Psoas muscle (tissue), 8 donors: ENCODE measurements at places on chromosomes 1 and 21.

DNA sequence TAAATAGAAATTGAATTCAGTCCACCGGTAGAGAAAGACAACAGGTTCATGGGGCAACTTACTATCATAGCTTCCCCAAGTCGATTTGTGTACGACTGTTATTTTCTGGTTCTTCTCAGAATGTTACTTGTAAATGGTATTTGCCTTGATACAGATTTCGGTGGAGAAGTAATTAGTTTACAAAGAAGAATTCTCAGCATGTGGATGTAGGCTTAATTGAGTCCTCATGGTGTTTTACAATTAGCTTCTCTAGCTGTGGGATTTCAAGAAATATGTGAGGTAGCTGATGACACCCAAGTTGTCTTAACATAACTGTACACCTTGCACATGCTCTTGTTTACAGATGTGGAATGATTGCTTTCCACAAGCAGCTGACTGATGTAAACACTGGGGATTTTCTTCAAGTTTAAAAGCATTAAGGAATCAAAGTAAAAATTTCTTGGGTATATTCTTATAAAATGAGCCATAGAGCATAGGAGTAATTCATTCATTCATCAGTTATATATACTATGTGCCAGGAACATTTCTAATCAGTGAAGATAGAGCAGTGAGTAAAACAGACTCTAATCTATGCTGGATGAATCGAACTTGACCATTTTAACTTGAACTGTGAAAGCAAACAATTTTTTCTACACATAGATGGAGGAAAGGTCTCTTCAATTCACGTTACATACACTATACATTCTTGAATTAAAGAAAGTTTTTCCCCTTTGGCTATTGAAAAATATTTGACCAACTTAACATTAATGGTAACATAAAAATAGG, 1.4 kb downstream of the MACO1 start:
- DNase-seq, result no peak

GRCh38 chr1:2862814-2863647, 61.5 kb upstream of the TTC34 start:
- peak; percentile 4 for DNase-seq

- no peak for DNase-seq
Measured at GRCh38 chr1:13892671-13893325, 192.8 kb downstream of the PRDM2 start.

DNA sequence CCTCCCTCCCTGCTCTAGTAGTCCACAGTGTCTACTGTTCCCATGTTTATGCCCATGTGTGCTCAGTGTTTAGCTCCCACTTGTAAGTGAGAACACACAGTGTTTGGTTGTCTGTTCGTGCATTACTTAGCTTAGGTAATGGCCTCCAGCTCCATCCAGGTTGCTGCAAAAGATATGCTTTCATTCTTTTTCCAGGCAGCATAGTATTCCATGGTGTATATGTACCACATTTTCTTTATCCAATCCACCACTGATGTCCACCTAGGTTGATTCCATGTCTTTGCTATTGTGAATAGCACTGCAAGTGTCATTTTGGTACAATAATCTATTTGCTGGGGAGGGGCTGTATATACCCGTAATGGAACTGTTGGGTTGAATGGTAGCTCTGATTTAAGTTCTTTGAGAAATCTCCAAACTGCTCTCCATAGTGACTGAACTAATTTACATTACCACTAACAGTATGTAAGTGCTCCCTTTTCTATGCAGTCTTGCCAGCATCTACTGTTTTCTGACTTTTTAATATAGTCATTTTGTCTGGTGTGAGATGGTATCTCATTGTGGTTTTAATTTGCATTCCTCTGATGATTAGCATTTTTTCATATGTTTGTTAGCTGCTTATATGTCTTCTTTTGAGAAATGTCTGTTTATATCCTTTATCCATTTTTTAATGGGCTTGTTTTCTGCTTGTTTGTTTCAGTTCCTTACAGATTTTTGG, 191.9 kb upstream of the DMRTA2 start:
- no peak for DNase-seq

DNA sequence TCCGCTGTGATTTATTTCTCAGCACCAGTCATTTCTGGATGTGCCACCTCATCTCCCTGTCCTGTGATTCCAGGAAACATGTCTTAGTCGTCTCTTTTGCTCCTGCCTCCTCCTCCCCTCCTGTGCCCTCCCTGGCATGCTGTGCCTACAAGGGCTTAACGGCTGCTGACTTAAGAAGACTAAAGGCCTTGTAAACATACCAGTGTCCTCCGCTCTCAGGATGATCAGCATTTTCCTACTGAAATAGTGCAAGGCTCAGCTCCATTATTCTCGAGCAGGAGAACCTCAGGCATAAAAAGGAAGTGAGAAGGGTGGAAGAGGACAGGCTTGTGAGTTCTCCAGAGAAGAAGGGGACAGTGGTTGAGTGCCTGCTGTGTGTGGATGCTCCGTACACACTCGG, 61.6 kb upstream of the RUNX3 start:
- DNase-seq, result no peak

GRCh38 chr1:63276624-63277023, 45.7 kb upstream of the FOXD3 start:
- no peak for DNase-seq

DNA sequence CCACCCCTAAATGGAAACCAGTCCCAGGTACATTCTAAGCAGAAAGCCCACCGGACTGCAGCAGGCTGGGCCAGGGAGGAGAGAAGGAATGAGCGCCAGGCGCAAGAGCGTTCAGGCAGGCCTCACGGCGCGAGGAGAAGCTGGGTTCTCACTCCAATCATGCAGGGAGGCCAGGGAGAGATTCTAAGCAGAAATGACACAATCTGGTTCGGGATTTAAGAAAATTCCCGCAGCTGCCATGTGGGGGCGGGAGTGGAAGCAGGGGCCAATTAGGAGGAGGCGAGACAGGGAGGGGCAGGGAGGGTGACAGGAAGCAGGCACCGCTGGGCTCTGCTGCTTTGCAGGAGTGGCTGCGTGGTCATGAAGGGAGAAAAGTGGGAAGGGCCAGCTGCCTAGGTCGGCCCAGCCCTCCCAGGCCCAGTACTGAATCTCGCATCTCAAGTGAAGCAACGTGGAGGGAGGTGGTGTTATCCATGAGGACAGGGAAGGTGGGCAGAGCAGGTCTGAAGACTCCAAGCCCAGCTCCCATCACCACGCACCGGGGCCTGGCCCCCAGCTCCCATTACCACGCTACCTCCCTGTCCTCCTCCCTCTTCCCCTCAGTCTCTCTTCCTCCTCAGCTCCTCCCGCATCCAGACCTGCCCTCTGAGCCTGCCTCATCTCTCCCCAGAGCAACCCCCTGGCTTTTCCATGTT, 11.8 kb downstream of the NPHP4 start:
- DNase-seq, result peak; percentile 82

GRCh38 chr1:220056374-220056773, 10.1 kb upstream of the EPRS1 start:
- no peak for DNase-seq

- peak; percentile 59 for DNase-seq
Measured at GRCh38 chr1:94819945-94820746, at the start of gene SLC44A3. Gene SLC44A3, plus strand, starts transcription at chr1:94820357. Its CDS starts 95 bp downstream, at chr1:94820452.

DNA sequence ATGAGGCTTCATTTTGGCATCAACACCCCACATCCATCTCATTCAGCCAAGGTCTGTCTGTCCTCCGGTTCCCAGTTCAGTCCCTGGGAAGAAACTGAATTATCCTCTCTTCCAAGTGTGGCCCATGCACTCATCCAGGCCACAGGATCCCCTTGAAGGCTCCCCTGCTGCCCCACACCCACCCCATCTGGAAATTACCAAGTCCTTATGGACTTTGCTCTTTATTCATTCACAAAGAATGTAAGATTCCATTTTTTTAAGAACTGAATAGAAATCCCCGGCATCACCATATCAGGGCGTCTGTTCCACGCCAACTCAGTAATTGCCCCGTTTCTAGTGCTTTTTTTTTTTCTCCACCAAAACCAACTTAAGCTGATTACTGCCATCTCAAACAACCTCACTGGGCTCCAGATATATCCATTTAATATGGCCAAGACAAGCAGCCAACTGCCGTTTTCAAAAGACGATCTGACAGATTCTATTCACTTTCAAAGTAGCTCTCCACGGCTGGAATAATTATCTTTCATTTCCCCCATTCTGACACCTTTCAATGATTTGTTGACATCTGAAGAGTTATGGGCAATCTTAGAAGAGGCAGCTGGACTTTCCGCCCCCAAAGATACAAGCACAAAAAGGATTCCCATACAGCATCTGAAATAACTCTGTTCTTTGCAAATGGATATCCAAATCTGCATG, 55.9 kb downstream of the OLIG1 start:
- no peak for DNase-seq

DNA sequence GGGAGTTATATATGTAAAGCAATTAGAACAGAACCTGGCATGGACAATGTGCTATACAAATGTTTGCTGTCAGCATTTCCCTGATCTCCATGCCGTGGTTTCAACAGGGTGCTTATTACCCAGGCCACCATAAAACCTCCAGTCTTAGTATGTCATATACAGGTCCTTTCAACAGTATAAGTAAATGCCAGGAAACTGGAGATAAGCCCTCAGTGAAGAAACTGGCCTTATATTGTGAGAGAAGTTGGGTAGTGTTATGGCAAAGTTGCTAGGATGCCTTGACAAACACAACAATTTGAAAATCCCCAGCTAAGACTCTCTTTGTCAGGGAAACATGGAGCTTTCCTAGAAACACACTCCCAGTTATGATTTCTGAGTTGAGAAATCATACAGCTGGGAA, 850.2 kb upstream of the ADAMTS5 start:
- no peak for DNase-seq
